Mucosa of descending colon (tissue), 3 donors: ENCODE measurements at places on chromosomes 2 and 18.

- no peak for DNase-seq
Observed at GRCh38 chr2:239674981-239675825, 274.4 kb upstream of the HDAC4 start.

- no peak for DNase-seq
Observed at GRCh38 chr18:60311676-60312360, 60.8 kb downstream of the MC4R start.

DNA sequence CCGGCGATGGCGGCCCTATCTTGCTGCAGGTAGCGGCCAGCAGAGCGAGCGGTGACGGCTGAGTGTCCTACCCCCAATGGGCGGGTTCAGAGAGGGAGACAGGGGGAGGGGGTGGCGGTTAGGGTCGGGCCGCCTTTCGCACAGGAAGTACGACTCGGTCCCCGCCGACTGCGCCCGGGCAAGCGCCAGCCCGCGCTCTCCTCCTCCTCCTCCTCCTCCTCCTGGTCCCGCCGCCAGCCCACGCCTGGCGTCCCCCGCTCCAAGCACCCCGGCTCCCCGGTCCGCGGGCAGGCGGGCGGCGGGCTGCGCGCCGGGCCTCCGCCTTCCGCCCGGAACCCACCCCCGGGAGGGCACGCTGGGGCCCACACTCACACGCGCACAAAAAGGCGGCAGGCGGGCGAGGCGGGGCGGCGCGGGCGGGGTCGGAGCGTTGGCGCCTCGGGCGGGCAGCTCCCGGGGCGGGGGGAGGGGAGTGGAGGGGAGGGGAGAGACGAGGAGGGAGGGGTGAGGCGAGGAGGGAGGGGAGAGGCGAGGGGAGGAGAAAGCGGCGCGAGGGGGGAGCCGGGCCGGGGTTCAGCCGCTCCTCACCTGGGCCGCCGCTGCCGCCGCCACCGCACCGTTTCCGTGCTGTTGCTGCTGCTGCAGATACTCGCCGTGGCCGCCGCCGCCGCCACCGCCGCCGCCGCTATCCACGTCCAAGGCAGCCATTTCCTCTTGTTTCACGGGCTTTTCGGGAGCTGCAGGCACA lies 1.2 kb downstream of the SP3 start:
- DNase-seq, result peak; percentile 96

- no peak for DNase-seq
Observed at GRCh38 chr2:133229974-133230373, 338.3 kb downstream of the NCKAP5 start.

DNA sequence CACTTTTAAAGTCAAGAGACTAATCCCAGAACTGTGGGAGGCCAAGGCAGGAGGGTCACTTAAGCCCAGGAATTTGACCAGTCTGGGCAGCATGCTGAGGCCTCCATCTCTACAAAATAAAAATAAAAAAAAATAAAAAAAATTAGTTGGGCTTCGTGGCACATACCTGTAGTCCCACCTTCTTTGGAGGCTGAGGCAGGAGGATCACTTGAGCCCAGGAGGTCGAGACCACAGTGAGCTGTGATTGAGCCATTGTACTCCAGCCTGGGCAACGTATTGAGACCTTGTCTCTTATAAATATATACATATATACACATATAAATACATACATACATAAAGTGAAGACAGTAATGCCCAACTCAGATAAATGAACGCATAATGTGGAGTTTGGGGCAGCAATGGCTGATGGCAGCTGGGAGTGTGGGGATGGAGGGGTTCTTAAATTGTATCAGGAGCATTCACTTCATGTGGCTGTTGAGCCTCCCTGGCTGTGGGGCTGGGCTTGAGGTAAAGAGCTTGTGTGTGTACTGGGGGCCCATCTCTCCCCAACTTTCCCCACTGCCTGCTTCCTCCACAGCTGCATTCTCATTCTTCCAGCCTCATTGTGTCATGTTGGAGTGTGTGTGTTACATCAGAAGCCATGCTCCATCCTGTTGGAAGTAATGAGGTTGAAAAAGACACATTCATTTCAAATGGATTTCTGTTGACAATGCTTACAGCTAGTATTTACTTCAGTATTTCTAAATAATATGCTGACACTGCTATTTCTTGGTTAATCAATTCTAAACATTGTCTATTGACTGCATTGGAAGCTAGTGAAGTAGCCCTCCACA lies 96.5 kb upstream of the HS6ST1 start:
- DNase-seq, result no peak

GRCh38 chr18:42394238-42394637 lies 439.2 kb downstream of the PIK3C3 start:
- no peak for DNase-seq

DNA sequence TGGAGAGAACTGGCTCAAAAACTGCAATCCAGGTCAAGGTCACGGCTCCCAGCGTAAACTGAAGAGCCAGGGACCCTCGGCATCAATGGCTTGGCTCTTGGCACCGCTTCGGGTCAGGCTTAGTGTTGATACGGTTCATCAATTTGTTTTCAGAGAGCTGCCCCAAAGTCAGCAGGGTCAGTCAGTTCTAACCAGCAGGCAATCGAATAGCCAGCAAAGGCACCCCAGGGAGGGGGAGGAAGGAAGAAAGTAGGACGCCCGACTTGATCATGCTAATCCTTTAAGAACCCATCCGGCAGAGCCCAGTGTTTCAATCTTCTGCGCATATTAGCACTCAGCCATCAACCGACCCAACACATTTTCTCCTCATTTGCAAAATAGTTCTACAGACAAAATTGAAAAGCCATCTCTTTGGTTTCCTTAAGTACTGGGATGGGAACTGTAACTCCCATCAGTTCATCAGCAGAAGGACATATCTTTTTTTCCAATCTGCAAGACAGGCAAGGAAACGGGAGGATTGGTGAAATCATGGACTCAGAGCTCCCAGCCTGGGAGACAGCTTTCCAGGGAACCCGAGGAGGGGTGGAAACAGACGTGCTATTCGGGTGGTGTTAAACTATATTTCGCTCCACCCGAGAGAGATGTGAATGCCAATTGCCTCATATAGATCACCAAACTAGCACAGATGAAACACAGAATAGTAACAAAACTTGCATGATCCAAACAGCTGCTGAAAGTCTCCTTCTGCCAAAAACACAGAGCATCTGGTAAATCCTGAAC lies 40.7 kb upstream of the CABLES1 start:
- no peak for DNase-seq

- no peak for DNase-seq
Observed at GRCh38 chr2:230666885-230667712, 45.5 kb upstream of the CAB39 start.

DNA sequence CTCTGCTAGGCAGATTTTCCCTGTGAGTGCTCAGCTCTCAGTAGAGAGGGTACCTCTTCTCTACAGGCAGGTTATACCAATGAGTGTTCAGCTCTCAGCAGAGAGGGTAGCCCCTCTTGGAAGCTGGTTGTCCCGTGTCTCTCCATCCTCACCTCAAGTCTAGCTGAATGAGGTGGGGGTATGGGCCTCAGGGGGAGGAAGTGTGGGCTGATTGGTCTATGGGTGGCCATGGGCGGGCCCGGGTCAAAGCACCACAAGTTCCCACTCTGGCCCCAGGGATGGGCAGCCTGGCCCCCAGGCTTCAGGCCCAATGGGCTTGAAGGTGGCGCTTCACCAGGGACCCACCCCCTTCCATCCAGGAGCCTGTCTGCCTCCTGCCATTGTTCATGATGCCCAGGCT lies 17.0 kb upstream of the MBD2 start:
- DNase-seq, result no peak

DNA sequence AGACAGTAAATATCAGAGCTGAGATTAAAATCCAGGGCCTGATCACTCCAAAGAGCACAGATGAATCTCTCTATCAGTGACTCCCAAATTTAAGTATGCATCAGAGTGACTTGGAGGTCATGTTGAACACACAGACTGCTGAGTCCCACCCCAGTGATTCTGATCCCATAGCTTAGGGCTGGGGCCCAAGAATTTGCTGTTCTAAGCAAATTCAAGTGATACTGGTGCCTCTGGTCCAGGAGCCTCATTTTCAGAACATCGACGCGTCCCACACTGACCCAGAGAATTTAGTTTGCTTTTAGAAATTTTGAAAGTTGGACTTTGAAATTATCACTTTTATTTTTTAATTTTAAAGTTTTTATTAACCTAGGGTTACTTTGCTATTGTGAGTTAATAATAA lies 72.7 kb upstream of the NETO1 start:
- DNase-seq, result no peak

- no peak for DNase-seq
Observed at GRCh38 chr2:107202962-107203591, 317.1 kb upstream of the ST6GAL2 start.

- DNase-seq, result peak; percentile 68
Observed at GRCh38 chr2:241558532-241559322, at the start of gene BOK. Gene BOK (plus strand): TSS chr2:241558745. CDS start chr2:241559484, 739 bp downstream.
